ENCODE measurements at places on chromosomes 12 and 14.

GRCh38 chr12:116090516-116090915, 187.0 kb downstream of the MED13L start:
- no peak for DNase-seq

DNA sequence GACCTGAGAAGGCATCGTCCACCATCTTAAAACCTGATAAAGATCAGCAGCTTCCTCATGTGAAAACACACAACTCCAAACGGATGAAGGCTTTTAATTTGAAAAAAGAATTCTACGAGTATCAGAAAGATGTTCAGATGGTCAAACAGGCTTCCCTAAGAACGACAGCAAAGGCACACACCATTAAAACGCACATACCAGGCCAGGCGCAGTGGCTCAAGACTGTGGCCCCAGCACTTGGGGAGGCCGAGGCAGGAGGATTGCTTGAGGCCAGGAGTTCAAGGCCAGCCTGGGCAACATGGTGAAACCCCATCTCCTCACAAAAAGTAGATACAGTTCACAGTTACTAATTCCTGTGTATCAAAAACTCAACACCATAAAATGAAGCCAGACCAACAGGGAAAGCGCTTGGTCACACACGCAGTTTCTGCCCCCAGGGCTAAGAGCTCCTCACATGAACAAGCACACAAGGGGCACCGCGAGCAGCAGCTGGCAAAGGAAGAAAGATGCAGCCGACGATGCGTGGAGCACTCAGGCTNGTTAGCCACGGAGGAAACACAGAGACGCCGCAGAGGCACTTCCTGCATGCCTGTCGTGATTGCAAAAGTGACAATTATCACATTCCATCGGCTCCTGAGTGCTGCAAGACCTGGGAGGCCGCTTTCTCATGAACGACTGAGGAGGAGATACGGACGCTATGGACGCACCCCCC, 78.0 kb downstream of the NOC4L start:
- peak; percentile 36 for DNase-seq

- DNase-seq = no peak
Observed at GRCh38 chr14:80213602-80214001, 2.3 kb upstream of the DIO2 start.

DNA sequence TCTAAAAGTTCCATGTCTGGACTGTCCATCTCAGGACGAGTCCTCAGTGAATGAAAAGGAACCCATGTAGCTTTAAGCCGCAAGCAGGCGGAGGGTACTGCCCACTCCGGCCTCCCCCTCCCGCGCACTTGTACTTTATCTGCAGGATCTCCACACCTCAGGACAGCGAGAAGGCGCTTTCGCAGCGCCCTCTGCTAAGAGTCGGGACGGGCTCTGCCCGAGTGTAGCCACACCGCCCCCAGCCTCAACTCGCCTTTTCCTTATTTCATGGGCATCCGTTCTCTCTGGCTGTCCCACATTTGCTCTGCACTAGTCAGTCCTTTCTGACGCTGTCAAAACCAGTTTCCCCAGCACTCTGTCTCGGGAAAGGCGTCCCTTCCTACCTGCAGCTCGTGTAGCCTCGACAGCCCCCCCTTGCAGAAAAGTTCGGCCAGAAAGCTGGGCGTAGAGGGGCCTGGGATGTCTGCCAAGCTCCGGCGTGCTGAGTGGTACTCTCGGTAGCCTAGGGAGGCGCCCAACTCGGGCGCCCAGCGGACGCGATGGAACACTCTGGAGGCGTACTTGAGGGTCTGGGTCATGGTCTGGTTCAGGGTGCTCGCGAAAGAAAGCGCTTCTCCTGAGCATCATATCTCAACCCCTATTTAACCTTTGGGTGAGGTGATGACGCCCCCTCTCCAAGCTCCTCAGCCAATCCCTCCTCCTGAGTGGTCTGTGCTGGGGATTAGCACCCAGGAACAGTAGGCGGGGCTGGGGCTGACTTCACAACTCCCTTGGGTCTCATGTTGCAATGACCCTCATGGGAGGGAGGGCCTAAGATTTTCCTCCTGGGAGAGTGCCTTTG, at the start of gene CYP27B1:
TSS of gene CYP27B1 (minus strand) at position 615 of the 841 bp plus-strand sequence. CDS start at position 578, 37 bp downstream.
- DNase-seq = no peak

DNA sequence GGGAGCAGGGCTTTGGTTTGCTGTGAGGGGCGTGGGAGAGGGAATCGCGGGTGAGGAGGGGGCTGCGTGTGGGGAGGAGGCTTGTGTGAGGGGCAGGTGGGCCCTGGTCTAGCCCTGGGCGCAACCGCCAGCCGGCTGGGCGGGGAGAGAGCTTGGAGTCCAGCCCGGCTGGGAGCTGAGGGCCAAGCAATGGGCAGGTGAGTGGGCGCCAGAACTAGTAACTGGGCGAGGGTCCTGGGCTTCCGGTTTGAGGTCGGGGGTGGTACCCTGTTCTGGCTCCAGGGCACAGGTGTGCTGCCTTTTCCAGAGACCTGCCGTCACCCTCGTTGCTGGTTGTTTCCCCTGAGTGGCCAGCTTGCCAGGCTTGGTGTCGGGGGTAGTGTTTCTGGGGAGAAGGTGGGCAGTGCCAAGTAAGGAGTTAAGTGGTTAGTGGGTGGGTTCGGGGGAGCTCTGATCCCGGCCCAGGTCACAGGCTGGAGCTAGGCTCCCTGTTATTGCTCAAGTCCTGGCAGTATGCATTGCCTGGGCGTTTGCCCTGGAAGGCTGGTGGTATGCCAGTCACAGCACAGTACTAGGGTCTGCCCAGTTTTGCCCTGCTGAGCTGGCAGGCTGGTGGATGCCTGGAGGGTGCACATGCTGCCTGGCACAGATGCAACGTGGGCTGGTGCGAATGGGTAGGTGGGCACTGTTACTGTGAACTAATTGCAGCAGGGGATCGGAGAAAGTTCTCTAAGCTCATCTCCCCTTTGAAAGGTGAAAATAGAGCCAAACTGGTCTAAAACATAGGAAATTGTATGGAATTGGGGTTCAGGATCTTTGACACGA, 683 bp downstream of the CIPC start:
- DNase-seq = peak; percentile 4

DNA sequence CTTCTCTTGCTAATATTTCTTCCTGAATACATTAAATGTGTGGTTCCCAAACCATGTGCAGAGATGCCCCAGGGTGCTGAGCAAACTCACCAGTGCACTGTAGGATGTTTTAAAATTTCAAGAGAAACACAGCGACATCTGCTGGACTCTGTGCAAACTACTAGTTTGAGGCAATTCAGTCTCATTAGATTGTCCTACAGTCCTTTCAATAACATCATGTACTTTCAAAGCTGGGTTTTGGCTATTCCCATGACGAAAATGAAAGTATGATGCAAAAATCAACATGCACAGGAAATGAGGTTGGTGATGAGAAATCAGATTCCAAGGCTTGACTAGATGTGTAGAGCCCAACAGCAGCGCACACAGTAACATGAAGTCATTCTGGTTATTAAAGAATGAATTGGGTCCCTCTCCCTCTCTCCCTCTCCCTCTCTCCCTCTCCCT, 66.3 kb downstream of the CLIP1 start:
- peak; percentile 72 for DNase-seq

DNA sequence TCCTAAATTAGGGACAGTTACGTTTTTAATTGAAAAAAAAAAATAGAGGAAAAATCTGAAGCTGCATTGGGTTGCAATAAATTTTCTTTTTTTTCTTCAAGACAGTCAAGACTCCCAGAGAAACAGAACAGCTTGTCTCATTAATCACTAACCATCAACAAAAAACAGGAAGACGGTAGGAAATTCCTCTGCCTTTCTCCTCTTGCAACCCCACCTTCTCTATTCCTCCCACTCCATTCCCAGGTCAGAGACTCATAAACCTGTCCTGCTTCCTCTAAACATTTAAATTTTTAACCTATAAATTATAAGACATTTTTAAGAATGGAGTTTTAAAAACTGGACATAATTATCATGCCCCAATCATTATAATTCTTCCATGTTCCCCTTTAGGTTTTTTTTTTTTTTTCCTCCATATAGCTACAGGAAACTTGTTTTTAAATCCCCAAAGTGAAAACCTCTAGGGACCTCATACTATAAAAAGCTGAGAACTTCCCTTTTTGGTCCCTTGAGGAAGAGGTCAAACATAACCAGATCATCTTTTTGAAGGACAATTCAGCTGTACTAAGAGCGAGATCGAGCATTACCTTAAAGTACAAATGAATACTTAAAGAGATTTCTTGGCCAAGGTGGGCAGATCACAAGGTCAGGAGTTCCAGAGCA, 36.0 kb downstream of the CPM start:
- DNase-seq = no peak

GRCh38 chr14:74109369-74109768, 24.6 kb downstream of the LIN52 start:
- DNase-seq = no peak

- DNase-seq = no peak
Observed at GRCh38 chr12:105113094-105113493, 5.6 kb downstream of the WASHC4 start.

- DNase-seq = no peak
Observed at GRCh38 chr12:92673756-92674155, 29.0 kb upstream of the PLEKHG7 start.

GRCh38 chr14:65461730-65462129, 49.2 kb downstream of the FUT8 start:
- DNase-seq = no peak

DNA sequence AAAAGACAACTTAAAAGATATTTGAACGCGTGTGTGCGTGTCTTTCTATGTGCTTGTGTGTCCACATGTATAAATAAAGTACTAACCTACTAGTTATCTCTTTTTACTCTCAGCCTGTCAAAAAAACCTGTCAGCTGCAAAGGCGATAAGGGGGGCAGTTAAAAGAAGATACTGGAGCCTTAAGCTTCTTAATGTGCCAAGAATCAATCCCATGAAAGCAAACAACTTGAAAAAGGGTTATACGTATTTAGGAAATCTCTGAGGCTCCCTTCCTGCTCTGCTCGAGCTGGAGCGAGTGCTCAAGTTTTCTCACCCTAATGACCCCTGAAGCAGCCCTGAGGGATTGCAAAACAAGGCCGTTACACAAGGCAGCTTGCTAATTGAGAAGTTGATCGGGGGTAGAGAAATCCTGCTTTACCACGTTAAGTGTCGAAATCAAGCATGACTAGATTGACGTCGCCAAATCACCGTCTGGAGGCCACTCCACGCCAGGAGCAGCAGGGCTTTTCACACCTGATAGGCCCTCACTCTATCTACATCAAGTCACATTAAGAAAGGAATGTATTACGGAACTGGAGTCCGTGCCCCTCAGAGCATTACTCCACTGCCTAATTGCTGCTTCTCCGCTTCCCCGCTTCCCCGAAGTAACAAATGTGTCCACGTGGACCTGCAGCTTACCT, 32.4 kb downstream of the LMO3 start:
- DNase-seq = no peak

GRCh38 chr12:123363740-123364531, 711 bp downstream of the SBNO1 start:
- peak; percentile 8 for DNase-seq

DNA sequence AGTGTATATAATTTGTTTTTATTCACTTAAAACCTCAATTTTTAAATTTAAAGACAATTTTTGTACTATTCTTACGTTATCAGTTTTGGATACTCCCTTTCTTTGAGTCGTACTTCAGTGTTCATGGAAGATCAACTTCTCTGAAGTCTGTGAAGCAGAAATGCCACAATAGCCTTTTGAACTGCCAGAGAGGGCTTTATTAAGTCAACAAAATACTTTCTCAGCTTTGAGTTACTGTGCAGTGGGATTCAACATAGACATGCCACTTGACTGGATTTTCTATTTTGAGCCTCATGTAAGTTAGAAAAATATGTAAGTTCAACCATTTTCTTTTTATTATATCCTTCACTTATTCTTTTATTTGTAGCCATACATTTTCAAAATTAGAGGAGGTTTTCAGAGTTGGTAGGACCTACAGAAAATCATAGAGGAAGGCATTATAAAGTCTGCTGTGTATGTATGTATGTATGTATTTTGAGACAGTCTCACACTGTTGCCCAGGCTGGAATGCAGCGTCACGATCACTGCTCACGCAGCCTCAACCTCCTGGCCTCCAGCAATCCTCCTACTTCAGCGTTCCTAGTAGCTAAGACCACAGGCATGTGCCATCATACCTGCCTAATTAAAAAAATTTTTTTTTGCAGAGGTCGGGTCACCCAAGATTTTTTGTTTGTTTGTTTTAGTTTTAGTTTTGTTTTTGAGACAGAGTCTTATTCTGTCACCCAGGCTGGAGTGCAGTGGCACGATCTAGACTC, 31.3 kb upstream of the BCAT1 start:
- no peak for DNase-seq

- no peak for DNase-seq
Observed at GRCh38 chr12:115709540-115710011, 567.9 kb downstream of the MED13L start.

DNA sequence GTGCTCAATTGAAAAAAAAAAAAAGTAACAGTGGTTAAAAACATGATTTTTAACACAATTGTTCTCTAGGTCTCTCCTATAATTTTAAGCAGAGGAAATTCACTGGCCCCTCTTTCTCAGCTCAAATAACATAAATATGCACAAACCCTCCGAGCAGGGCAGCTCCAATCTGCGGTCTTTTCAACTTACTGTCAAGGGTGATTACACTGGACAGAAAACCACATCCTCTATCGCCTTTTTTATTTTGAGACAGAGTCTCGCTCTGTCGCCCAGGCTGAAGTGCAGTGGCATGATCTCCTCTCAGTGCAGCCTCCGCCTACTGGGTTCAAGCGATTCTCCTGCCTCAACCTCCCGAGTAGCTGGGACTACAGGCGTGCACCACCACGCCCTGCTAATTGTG, 16.5 kb upstream of the GABARAPL1 start:
- no peak for DNase-seq

GRCh38 chr12:60148109-60148508, 552.3 kb downstream of the SLC16A7 start:
- DNase-seq = no peak

DNA sequence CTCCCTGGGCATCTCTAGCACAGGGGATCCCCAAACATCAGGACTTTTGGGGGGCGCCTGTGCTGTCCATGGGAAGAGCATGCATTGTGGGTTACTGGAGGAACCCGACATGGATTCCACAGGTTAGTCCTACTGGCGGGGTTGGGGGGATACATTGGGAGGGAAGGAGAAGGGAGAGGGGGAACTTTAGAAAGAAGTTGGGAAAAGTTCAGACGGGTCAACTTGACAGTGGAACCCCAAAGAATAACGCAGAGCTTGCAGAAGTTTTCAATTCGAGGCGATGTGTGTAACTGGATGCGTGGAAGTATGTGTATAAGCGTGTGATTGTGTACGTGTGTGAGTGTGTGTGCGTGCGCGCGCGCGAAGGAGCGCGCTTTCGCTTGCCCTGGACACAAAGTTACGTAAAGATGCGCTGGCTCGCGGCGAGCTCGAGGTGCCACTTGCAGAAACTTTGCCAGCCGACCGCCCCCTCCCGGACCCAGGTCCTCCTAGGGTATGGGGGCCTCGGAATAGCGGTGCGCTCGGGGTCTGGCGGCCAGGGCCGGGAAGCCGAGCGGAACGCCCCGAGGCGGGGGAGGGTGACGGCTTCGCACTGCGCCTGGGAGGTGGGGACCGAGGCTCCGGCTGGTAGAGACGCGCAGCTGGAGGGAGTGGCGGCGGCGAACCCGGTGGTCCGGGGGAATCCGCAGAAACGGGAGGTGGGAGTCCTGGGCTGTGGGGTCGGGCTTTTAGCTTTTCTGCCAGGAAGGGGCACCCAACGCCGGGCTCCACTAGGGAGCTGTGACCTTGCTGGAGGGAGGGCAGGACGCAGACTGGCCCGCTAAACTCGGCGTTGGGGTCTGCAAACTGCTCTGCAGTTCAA, 669 bp downstream of the RFX4 start:
- no peak for DNase-seq

- DNase-seq = no peak
Observed at GRCh38 chr12:91094032-91094662, 17.1 kb downstream of the LUM start.
